Spleen (tissue), 13 donors: ENCODE measurements at places on chromosomes 1 and 21. TPM values are rescaled to one million over a fixed set of nuclear protein-coding genes. Genes with fewer than 3 reads are reported as not detected.

DNA sequence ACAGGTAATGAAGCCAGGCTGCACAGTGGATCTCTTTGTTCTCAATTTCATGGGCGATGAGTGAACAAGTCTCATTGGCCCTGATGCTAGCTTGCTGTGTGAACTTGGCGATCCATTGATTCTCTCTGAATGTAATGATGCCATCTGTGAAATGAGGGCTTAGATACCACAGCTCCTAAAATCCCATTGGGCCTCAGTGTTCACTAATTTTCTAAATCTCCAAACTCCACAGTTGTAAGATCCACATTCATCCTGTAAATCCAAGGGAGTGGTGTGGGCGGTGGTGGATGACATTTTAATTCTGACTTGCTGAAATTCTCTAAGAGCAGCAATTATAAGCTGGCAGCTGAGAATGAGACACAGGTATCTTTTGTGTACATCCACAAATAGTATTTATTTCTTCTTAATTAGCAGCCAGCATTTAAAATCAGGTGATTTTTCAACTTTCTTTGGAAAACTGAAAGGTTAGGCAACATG, 9.6 kb upstream of the ACTL8 start:
- no peak for DNase-seq

COA7 gene
- 11.8 TPM for total RNA-seq

- no peak for DNase-seq
These were observed 92.0 kb downstream of the ETS2 start for GRCh38 chr21:38897532-38898421.

OLFML3 gene
- 6.6 TPM for total RNA-seq

USH2A gene
- not detected for total RNA-seq

GRCh38 chr21:30714456-30714855, 4.1 kb downstream of the KRTAP21-3 start:
- no peak for DNase-seq

PATJ gene
- 16.0 TPM for total RNA-seq

BGLAP gene
- total RNA-seq: 1.8 TPM

- no peak for DNase-seq
These were observed 38.2 kb downstream of the ETS2 start for GRCh38 chr21:38843806-38844503.

- no peak for DNase-seq
These were observed 3.4 kb downstream of the TNFRSF25 start for GRCh38 chr1:6462412-6463119.

COL9A2 gene
- total RNA-seq: 6.2 TPM

PGD gene
- 136 TPM for total RNA-seq

DNA sequence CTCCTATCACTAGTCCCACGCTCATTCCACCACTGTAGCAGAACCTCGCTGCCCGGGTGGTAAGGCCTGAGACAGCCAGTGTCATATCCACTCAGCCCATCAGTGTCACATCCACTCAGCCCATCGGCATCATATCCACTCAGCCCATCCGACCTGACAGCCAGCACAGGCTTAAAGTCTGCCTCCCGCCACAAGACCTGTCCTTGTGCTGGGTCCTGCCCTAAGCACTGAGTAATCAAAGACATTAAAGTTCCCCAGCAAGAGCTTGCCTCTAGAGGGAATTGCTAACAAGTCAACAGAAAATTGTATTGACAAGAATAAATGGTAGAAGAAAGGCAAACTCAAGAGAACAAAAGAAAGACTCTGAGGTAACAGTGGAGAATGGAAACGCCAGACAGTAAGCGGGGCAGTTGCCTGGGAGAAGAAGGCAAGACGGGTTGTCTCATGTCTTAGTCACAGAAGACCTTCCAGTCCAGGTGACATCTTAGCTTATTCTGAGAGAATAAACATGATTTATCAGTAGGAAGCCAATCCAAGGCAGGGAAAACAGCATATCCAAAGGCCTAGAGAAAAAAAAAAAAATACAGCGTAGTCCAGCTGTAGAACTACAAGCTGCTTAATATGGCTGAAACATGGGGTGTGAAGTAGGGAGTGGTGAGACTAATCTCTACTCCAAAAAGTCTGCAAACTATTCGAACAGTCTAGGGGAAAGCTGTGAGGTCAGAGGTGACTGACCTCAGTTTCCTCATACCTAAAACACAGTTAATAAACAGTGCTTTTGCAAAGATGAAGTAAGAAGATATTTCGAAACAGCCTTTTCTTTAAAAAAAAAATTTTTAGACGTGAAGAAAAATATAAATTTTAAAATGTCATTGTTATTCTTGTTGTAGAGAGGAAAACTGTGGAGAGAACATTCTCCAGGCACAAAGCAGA, 1.1 kb downstream of the ITLN1 start:
- DNase-seq: no peak

DNA sequence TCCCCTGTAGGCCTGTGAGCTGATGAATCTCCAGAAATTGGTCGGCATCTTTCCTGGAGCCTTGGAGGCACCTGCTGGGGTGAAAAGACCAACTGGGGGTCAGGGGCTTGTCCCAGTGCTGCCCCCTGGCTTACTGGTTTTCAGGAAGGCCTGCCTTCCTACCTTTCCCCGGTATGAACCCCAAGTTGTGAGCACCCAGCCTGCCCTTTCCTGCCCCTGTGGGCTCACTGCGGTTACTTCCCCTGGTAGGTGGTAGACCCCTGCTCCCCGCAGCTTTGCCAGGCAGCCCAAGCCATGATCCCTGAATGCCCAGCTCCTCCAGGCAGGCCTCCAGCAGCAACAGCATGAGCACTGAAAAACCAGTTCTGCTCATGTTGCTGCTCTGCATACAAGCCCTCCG, 10.2 kb downstream of the DMRTB1 start:
- peak; percentile 68 for DNase-seq

- DNase-seq: no peak
These were observed 41.5 kb downstream of the GALNT2 start for GRCh38 chr1:230108580-230108979.

GRCh38 chr1:59202455-59202854, 94.4 kb upstream of the FGGY start:
- no peak for DNase-seq

DNA sequence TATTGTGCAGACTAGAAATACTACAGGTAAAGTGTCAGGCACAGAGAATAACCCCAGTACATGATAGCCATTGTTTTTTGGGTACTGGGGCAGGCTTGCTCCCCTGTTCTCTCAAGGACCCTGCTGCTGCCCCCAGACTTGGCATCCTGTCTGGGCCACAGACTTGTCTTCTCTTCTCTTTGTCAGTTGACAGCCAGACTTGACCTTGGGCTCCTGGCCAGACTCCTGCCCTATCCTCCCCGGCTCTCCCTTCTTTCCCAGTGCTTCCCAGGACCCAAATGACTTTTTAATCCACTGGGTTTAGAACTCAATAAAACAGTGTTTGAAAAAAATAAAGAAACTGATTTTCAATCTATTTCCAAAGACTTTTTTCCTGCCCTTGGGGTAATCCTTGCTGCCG, 43.2 kb downstream of the ZSCAN20 start:
- DNase-seq: no peak

SNX7 gene
- total RNA-seq: 9.4 TPM

DNA sequence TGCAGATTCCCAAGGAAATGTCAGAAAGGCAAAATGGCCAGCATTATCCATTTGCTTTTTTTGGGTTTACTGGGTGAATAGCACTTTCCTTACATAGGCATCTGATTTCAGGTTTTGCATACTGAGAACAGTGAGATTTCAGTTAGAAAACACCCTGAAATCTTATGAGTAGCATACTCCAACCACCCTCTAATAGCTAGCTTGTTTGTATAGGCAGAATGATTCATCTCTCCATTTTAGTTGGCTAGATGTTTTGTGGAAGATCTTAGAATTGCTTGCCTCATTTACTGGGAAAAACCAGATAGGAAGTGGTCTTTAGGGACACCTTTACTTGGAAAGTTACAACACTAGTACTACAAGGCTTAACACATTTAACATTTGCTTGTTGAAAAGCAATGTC, 10.4 kb downstream of the KYAT3 start:
- no peak for DNase-seq

DNA sequence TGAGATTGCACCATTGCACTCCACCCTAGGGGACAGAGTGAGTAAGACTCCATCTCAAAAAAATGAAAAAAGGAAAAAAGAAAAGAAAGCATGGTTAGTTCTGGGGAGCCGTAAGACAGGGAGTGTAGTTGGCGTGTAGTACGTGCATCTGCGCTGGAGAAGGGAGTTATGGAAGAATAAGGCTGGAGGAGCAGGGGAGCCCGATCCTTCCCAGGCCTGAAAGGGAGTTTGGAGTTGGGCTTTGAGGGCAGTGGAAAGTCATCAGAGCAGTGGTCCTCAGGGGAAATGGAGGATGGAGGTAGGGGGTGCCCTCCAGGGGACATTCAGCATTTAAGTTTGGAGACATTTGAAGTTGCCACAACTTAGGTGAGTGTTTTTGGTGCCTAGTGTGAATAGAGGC, 11.3 kb upstream of the TMEM201 start:
- DNase-seq: no peak

DNA sequence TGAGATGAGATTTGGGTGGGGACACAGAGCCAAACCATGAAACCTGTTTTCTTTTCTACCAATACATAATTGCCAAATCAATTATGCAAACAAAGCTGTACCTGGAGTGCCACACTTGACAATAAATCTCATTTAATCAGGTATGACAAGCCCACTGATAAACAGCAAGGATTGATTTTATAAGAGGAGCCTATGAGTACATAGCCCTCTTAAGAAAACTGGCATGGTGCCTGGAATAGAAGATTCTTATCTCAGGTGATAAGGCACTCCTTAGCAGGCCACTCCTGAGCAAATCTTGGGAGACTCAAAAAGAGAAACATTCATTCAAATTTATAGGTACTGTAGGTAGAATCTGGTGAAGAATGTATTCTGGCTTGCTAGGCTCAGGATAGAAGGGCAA, 28.6 kb upstream of the PDE4B start:
- no peak for DNase-seq

APOBEC4 gene
- total RNA-seq: not detected

DNA sequence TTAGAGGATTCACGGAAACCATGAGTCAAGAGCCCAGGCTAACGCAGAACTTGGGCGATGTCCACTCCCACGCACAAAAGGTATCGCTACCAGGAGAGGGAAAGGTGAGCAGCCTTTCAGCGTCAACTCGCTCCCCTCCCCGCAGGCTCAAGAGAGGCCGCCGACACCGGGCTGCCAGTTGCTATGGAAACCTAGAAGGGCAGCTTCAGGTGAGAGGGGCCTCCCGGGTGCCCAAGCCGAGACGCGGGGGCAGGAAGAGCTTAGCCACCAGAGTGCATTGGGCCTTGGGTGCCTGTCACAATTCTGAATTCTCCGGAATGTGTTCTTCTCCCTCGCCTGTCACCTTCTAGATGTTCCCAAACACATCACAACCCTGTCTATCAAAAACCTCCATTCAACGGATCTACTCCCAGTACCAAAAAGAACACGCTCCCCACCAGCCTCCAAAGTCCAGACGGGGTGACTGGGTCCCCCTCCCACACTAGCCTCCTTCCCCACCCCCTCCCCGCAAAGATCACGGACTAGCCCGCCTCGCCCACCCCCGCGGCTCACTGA, 694 bp downstream of the MEAF6 start:
- peak; percentile 81 for DNase-seq

DNA sequence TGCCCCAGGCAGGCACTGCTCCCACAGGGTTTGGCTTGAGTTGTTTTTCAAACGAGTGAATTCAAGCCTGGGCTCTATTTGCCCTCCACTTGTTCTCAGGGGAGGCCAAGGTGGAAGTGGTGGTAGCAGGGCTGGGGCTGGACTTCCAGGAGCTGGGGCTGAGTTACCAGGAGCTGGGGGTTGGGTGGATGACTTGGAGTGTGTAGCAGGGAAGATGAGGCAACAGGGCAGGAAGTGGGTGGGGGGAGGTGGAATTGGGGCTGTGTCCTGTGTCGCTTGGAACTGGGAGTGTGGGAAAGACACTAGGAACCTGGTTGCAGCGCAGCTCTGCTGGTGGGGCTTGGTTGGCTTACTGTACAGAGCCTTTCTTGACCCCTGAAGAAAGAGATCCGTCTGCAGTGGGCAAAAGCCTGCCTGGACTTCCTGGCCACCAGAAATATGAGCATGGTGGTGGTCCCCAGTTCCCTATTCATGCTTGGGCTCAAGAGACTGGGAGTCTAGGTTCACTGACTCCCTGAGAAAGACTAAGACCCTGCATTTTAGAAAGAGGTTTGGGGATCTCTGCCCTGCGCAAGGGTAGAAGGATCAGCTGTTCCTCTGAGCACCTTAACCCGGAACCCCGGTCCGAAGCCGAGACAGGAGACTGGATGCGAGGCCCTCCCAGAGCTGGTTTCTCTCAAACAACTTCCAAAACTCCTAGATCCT, 3.1 kb downstream of the TFAP2E start:
- peak; percentile 67 for DNase-seq

GRCh38 chr1:21616372-21616771, 52.8 kb downstream of the RAP1GAP start:
- DNase-seq: no peak

RGSL1 gene
- not detected for total RNA-seq

S100A14 gene
- 1.0 TPM for total RNA-seq

GRCh38 chr1:55298167-55298894, 83.2 kb upstream of the USP24 start:
- DNase-seq: no peak
